ENCODE measurements at places on chromosomes 2 and 18.

DNA sequence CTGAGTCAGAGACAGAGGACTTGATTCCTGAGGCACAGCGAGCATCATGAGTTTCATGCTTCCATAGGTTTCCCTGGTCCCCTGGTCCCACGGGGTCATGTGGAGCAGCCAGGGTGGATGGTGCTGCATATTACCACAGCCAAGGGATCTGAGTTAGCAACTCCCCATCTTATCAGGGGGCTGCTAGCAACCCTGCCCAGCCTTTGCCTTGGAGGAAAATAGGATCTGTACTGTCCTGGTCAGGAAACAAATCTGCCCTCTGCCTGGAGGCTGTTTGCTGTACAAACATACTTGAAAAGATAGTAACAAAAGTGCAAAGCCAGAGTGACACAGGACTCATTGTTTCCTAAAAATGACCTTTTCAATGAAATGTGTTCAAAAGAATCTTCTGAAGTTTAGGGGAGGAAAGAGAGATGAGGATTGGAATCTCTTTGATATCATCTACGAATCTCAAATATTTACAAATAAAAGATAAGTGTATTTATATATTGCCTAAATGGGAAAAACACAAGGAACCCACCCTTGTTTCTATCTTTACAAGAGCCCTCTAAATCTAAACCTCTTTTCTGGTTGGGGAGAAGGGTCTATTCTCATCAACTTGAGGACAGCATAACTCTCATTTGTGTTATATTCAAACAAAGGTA lies 194.8 kb downstream of the CD226 start:
- DNase-seq, result no peak

DNA sequence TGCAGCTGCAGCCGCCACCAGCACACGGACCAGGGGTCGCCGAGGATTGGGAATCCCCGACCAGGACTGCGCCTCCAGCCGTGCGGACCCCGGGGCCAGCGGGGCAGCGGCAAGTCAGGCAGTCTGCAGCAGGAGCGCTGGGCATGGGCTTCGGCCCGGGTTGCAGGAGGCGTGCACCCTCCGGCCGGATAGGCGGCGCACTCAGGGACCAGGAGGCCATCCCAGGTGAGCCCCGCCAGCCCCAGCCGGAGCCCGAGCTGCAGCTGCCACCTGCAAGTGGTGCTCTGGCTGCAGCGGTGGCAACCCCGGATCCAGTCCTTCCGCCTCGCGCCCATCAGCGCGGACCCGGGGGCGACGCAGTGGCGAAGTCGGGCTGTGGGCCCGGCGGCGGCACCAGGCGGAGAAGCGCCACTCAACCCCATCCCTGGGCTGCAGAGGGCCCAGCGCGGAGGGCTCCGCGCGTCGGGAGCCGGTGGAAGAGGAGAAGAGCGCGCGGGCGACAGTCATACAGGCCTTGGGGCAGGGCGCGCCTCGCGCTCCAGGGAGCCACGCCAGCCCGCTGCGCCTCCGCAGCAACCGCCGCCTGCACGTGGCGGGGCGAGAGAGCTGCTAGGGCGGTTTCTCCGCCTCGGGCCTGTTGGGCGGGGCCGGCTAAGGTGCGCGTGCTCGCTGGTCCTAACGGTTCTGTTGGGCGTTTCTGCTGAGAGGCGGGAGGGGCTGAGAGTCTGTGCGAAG lies 73.8 kb downstream of the RPIA start:
- no peak for DNase-seq

DNA sequence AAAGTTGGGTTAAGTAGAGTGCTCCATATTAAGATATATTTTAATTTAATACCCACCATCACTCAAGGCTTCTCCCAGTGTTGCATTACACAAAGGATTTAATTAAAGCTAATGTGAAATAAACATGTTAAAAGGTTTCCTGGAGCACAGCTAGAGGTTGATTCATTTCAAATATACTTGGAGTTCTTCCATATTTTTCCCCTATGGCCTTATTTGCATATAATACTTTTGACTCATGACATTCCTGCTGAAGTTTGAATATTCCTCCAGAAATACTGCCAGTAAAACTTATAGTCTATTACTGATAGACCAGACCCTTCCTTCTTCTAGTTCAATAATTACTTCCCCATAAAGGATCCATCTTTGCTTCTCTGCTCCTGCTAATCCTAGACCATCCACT lies 227.5 kb downstream of the GULP1 start:
- DNase-seq, result no peak

DNA sequence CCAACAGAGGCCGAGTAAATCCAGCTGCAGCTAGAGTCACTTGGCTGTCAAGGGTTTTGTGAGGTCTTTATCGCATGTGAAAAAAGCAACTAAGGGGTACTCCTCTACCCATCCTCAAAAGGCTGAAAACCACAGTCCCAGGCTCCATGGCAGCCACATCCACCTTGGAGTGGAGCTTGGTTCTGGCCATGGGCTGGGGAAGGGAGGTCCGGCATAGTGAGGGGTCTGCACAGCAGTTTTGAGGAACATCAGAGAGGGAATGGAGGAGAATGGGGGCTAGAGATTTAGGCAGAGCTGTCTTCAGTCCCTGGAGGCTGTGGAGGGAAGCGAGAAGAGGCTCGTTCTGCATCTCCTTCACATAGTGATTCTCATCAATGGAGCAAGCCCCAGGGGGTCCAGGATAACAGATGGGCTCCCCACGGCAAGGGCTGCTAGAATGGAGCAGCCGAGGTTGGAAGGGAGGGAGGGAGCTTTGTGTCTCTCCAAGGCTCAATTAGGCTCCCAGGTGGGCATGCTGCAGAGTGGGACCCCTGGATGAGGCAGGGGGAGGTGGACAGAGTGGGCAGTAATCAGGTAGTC lies 21.0 kb downstream of the MROH2A start:
- DNase-seq, result no peak

- no peak for DNase-seq
These were observed 241.8 kb downstream of the AFF3 start for GRCh38 chr2:99900556-99900955.

GRCh38 chr2:106004851-106005250 lies 189.2 kb downstream of the UXS1 start:
- no peak for DNase-seq

DNA sequence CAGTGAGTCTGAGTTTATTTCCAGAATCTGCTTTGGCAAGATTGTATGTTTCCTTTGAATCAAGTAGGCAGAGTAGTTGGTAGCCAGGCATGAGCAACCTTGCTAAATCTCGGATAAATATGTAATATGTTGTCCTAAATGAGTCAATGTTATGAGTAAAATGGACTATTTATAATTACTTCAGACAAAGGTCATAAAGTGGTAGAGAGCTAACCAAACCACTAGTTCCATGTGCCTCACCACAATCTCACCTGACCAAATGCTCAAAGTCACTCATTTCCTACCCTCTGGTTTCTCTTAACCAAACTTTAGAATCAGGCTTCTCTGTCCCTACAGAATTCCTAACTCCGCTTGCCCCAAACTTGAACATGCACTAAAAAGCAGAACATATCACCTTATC lies 261.2 kb upstream of the FSIP2 start:
- no peak for DNase-seq
